MG63 (cell line): ENCODE measurements at places on chromosomes 4 and X. TPM values are rescaled to one million over a fixed set of nuclear protein-coding genes. Genes with fewer than 3 reads are reported as not detected.

Gene TSPAN7
- not detected in 2 replicates for total RNA-seq

Gene GPR119
- total RNA-seq = not detected in 2 replicates

Gene IQSEC2
- total RNA-seq = 3.4 and 5.7 TPM in 2 replicates

Gene ZFYVE28
- 1.5 and 3.1 TPM in 2 replicates for total RNA-seq

Gene LIMCH1
- total RNA-seq = 34.6 and 49.4 TPM in 2 replicates

Gene NOX1
- total RNA-seq = not detected in 2 replicates

Gene UGT2A1
- total RNA-seq = not detected in 2 replicates

Gene TMLHE
- total RNA-seq = 7.3 and 16.2 TPM in 2 replicates

Gene SPANXN1
- total RNA-seq = not detected in 2 replicates

Gene PAGE5
- total RNA-seq = not detected in 2 replicates

Gene TBC1D8B
- total RNA-seq = 0.82 and 2.5 TPM in 2 replicates

Gene FATE1
- not detected in 2 replicates for total RNA-seq

Gene ETNPPL
- not detected in 2 replicates for total RNA-seq

Gene EGFL6
- not detected in 2 replicates for total RNA-seq

Gene CTAG1B
- not detected in 2 replicates for total RNA-seq

Gene SOWAHB
- not detected in 2 replicates for total RNA-seq

Gene MAOA
- 0.25 and 0.40 TPM in 2 replicates for total RNA-seq

Gene ANTXR2
- total RNA-seq = 4.7 and 5.6 TPM in 2 replicates

Gene KLHL4
- 1.4 TPM in 1 of 2 replicates, not detected in the other for total RNA-seq

Gene SPANXA2
- not detected in 2 replicates for total RNA-seq

Gene TMSB15C
- total RNA-seq = 0.10 TPM in 1 of 2 replicates, not detected in the other

Gene GPM6B
- 0.16 TPM in 1 of 2 replicates, not detected in the other for total RNA-seq

Gene IL13RA2
- total RNA-seq = 2.4 TPM in 1 of 2 replicates, not detected in the other

Gene POLN
- total RNA-seq = not detected in 2 replicates

Gene CT47B1
- not detected in 2 replicates for total RNA-seq

Gene SSX4B
- not detected in 2 replicates for total RNA-seq

Gene P2RY8
- total RNA-seq = not detected in 2 replicates

Gene GAGE12J
- not detected in 2 replicates for total RNA-seq

Gene FGFR3
- 0.07 and 8.9 TPM in 2 replicates for total RNA-seq

Gene TMEM31
- total RNA-seq = not detected in 2 replicates

Gene MFAP3L
- total RNA-seq = 0.13 TPM in 1 of 2 replicates, not detected in the other
